ENCODE measurements at places on chromosomes 4 and X. TPM values are rescaled to one million over a fixed set of nuclear protein-coding genes. Genes with fewer than 3 reads are reported as not detected.

- DNase-seq: no peak
Observed at GRCh38 chr4:26862381-26862915, 1.8 kb downstream of the STIM2 start.

- no peak for DNase-seq
Observed at GRCh38 chr4:6257247-6258025, 12.2 kb upstream of the WFS1 start.

- no peak for DNase-seq
Observed at GRCh38 chrX:17984415-17984814, 123.3 kb upstream of the RAI2 start.

- DNase-seq: no peak
Observed at GRCh38 chr4:137274404-137274803, 257.9 kb downstream of the PCDH18 start.

- DNase-seq: no peak
Observed at GRCh38 chr4:21888195-21888976, 60.2 kb downstream of the KCNIP4 start.

GRCh38 chr4:106284227-106284626 lies 31.8 kb downstream of the TBCK start:
- no peak for DNase-seq

DNA sequence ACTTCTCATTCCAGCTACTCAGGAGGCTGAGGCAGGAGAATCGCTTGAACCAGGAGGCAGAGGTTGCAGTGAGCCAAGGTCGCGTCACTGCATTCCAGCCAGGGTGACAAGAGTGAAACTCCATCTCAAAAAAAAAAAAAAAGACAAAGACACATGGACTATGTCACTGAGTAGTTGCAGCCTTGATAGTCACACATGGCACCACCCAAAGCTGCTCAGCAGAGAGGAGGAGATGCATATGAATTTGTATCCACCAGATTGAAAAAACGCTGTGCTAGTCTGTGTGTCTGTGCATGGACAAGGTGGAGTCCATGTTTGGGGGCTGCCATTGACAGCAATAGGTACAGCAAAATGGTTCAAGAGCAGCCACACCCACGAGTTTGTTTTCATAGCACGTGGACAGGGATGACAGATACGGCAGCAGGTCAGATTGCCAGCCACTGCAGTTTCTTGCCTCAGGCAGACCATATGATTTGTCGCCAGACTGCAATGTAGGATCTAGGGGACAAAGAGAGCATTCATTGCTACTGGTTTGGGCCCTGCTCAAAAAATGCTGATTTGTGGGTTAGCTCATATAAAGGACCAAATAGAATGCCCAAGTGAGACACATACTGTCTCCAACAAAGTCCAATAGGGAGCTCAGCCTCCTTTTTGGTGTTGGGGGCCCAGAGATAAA lies 89.9 kb downstream of the CEP135 start:
- DNase-seq: no peak

The MSN gene
- 222 TPM for polyA plus RNA-seq

DNA sequence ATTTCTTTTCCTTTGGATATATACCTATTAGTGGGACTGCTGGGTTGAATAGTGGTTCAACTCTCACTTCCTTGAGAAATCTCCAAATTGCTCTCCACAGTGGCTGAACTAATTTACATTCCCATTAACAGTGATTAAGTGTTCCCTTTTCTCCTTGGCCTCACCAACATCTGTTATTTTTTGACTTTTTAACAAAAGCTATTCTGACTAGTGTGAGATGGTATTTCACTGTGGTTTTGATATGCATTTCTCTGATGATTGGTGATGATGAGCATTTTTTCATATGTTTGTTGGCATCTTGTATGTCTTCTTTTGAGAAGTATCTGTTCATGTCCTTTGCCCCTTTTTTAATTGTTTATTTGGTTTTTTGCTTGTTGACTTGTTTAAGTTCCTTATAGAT lies 413.0 kb downstream of the MAPK10 start:
- DNase-seq: no peak

- no peak for DNase-seq
Observed at GRCh38 chr4:1238676-1239000, 10.3 kb downstream of the CTBP1 start.

The ZFYVE28 gene
- polyA plus RNA-seq: 3.7 TPM

The TFE3 gene
- polyA plus RNA-seq: 39.3 TPM

All from renal cortex interstitium (tissue), 15 donors.